ENCODE measurements at places on chromosomes 7 and 10.

- no peak for DNase-seq
Observed at GRCh38 chr10:112360308-112361270, 13.3 kb upstream of the ACSL5 start.

DNA sequence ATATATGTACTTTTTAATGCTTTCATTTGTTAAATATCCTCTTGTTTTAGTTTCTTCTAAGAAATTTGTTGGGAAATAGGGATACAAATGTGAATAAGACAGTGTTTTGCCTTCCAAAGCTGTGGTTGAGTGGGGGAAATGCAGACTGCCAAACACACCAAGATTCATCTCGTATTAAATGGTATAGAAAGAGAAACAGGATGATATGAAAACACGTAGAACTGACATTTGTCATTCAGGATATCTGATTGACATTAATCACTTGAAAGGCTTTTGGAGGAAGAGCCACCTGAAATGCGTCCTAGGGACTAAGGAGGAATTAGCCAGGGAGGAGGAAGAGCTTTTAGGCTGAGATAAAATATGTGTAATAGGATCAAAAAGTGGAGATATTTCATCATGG, 287.4 kb upstream of the SEMA3C start:
- DNase-seq: no peak

GRCh38 chr7:152853236-152853635, 93.7 kb downstream of the ACTR3B start:
- DNase-seq: no peak

- no peak for DNase-seq
Observed at GRCh38 chr7:8638076-8638475, 204.7 kb downstream of the NXPH1 start.

GRCh38 chr7:108053250-108053649, 50.3 kb upstream of the LAMB1 start:
- no peak for DNase-seq

GRCh38 chr7:88216276-88216675, 3.6 kb downstream of the SRI start:
- no peak for DNase-seq

DNA sequence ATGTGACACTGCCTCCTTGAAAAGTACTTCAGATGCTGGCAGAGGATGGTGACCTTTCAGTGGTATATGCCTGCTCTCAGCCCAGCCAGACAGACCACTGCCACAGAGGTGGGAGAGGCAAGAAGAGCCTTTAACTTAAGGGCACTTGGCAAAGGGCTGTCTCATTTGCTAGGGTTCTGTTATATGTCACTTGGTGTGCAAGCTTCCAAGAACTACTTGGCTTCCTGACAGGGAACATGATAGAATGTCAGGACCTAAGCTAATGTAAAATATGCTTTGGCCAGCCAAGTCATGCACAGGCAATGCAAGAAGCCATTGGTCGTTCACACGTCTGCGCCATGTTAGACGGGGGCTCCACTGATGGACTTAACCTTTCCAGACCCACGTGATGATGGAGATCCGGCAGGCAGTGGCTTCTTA, 54.7 kb downstream of the RBM20 start:
- no peak for DNase-seq

DNA sequence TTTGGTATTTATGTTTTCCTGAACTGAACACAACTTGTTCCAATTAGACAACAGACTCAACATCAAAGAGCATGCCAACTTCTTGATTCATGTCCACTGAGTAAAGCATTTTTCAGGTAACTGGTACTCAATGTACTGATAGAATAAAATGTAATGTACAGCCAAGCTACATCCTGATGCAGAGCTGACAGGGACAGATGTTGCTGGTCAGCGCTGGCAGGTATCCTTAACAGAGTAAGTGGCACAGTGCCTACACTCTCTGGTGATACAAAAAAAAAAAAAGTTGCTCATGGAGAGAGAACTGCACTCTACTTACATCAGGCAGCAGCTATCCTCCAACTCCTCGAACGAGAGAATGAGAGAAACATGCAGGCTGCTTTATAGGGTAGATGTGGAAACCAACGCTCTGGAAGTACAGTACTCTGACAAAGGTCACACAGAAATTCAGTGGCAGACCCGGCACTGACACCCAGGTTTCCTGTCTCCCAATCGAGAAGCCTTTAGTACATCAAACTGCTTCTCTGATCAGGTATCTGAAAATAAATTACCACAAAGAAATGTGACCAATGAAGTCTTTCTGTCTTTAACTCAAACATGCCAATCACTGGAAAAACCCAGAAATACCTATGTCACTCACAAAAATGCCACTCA, 4.6 kb downstream of the ITGB1 start:
- DNase-seq: no peak

DNA sequence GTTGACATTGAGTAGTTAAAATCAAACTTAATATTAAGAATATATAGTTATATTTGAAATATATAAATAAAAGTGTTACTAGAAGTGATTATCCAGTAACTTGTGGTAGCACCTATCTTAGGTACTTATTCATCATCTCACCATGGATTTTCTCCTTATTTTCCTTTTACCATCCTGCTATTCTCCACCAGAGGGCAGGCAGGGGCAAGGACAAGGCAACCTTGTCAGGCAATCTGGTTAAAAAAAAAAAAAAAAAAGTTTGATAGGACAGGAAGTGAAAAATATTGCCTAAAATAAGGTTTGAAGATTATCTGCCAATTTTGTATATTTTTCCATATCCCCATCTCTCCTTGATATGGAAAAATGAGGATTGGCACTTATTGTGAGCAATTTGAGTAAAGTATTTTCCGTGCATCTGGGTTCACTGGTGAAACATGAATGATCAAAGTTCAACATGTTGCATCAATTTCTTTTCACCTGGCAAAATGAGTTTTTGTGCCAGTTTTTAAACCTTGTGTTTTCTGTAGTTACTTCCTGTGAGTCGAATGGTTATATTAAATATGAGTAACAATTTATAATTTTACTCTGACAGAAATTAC, 256.7 kb downstream of the AGMO start:
- peak; percentile 57 for DNase-seq

DNA sequence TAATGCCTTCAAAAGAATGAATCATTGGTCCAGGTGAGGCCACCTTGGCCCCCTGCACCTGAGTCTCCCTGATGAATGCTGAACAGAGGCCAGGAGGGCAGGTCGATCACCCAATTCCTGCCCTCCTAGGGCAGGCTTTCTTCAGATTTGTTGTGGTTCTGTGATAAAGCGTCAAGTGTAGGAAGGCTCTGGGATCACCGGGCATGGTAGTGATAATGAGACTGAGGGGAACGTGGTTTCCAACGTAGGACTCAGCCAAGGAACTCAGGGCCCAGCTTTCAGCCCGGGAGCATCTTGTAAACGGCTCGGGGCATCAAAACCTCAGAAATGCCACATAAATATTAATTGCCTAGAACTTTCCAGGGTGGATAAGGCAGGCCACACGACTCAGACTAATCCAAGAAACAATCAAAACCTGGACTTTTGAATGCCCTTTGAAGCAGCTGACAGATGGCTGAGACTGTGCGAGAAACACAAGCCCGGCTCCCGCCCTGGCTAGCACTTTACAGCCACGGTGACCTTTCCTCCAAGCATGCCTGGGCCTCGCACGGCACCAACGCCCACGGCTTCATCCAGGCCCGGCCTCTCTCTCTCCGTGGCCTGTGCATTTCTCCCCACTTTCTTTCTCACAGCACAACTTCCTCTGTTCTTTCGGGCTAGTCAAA, 239.3 kb upstream of the GRB10 start:
- no peak for DNase-seq

DNA sequence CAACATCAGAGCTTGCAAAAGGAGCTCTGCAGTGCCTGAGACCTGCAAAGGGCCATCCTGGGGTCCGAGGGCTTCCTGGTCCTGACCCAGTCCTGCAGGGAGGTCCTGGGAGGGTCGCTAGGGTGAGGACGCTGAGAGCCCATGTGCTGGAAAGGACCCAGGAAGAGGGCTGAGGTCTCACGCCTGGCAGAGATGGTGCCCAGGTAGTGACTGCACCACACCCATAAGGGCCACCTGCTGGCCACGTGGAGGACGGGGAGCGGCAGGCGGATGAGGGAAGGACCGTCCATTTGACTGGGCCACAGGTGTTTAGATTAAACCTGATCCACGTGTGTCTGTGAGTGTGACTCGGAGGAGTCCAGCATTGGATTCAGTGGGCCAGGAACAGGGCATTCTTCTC, 392.8 kb downstream of the DNAJB6 start:
- DNase-seq: no peak

DNA sequence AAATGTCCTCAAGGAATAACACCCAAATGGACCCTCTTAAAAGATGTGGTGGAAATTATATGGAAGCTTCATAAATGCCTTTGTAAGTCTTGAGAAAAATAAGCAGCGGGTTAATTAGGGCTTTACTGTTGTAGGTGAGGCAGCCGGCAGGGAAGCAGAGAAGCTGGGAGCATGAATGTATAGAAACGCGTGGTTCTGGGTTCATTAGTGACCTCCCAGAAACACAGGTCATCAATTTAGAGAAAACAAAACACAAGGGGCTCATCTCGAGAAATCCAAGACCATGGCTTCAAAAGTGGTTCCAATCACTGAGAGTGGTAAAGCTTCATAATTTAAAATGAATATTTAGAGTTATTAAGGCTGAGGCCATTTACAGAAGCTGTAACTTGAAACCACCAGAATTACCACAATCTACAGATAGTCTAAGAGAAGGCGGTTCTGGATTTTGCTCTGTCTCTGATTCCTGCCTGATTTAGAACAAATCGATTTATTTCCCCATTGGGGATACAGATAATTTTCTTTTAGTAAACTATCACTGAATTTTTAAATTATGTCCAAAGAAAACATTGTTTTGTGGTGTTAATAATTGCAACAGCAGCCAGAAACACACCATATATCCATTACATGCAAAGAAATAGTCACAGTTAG, 20.7 kb downstream of the GARIN1A start:
- DNase-seq: no peak

DNA sequence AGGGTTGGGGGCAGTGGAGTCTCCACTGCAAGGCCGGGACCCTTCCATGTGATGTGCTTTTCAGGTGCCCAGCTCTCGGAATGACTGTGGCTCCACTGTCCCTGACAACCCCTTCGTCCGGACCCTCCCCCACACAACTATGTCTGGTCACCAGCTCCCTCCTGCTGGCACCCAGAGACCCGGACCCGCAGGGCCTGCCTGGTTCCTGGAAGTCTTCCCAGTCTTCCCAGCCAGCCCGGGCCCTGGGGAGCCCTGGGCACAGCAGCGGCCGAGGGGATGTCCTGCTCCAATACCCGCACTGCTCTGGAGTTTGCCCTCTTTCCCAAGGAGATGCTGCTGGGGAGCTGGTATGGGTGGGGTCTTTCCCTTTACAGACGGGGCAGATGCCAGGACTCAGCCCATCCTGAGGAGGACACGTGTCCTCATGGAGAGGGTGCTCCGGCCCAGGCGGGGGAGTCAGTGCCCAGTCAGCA, 5.5 kb downstream of the ATP6V0E2 start:
- no peak for DNase-seq

GRCh38 chr10:124146483-124146882, 53.1 kb upstream of the CHST15 start:
- DNase-seq: no peak

DNA sequence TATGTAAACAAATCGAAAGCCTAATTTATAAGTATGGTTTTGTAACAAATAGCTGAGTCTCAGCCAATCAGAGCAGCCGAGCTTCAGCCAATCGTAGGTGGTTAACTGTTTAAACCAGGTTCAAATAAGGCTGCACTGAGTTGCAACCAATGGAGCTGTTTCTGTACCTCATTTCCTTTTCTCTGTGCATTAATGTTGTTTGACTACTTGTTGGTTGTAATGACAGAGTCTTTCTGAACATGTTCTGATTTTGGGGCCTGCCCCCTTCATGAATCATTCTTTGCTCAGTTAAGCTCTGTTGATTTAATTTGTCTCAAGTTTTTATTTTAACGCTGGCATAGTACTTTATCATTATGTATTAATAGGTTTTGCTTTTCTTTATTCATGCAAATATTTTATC, 14.6 kb downstream of the OTUD1 start:
- DNase-seq: no peak

- no peak for DNase-seq
Observed at GRCh38 chr10:125866421-125867029, 14.6 kb downstream of the DHX32 start.

DNA sequence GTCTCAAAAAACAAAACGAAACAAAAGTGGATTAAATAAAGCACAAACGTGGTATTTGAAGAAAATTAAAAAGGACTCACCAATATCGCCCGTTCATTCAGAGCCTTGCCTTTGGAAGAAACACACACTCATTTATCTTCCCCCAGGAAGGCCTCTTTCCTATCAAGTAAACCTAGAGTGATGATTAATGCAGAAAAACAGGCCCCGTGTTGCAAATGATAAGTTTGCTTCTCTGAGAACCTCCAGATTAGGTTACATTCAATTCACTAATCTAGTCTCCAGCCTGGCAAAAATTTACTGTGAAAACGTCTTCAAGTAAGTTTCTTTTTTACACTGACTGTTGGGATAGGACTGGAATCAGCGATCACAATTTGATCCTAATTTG, 78.0 kb upstream of the C1GALT1 start:
- no peak for DNase-seq

- DNase-seq: no peak
Observed at GRCh38 chr10:78830062-78830975, 238.4 kb upstream of the ZMIZ1 start.

DNA sequence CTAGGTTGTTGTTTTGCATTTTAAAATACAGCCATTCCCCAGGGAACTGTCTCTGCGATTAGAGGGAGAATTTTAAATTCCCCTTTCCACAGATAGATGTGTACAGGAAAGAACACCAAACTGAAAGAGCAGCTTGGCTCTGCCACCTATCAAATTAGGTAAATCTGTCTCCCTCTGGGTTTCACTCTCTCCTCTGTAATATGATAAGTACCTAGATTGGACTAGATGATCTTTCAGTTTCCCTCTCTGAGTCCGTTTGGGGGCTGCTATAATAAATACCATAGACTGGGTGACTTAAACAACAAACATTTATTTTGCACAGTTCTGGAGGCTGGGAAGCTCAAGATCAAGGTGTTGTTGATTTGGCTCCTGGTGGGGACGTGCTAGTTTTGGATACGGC, 186.0 kb downstream of the KIF20B start:
- no peak for DNase-seq

- DNase-seq: no peak
Observed at GRCh38 chr7:7761340-7761973, 43.0 kb upstream of the RPA3 start.

DNA sequence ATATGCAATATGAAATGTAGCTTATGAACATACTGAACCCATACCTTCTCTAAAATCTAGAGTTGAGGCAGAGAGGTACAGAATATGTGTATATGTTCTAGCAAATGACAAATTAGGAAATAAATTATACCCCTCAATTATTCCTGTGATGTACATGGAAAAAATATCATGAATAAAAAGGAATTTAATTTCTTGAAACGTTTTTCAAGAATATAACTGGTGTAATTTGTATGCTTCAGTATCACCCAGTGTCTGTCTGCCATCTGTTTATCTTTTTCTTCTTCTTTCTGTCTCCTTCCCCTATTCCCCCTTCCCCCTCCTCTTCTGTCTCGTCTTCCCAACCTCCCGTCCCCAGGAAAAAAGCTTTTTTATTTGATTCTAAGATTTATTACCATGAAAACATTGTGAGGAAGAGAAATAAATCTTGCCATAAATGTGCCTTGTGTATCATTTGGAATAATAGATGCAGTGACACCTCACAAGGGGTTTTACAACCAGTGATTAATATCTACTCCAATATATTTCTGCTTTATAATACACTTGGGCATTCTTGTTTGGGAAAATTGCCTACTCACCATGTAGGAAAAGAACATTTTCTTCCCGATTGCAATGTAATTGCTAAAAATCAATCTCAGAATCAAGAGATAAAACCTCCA, 12.2 kb downstream of the LANCL2 start:
- no peak for DNase-seq

GRCh38 chr7:131741446-131741845, 185.0 kb upstream of the PODXL start:
- DNase-seq: no peak

GRCh38 chr10:88289342-88289741, 293.8 kb downstream of the RNLS start:
- DNase-seq: no peak
